Neural cell (in vitro differentiated cells): ENCODE measurements at places on chromosomes 5 and 9. TPM values are rescaled to one million over a fixed set of nuclear protein-coding genes. Genes with fewer than 3 reads are reported as not detected.

The SARDH gene
- polyA plus RNA-seq = 0.56 TPM in 1 of 2 replicates, not detected in the other

The GFPT2 gene
- 7.4 and 9.2 TPM in 2 replicates for polyA plus RNA-seq

The LCN1 gene
- polyA plus RNA-seq = not detected in 2 replicates

The COL27A1 gene
- 0.04 and 0.25 TPM in 2 replicates for polyA plus RNA-seq

The GABRA6 gene
- polyA plus RNA-seq = 2.2 and 3.9 TPM in 2 replicates

The FOXD4L5 gene
- 0.06 and 0.12 TPM in 2 replicates for polyA plus RNA-seq

The KIF20A gene
- 1.9 and 2.1 TPM in 2 replicates for polyA plus RNA-seq

The F2RL1 gene
- 0.12 and 0.78 TPM in 2 replicates for polyA plus RNA-seq

The FOXD4L3 gene
- not detected in 2 replicates for polyA plus RNA-seq

The LHX2 gene
- 2.6 and 3.6 TPM in 2 replicates for polyA plus RNA-seq

The TRPM3 gene
- polyA plus RNA-seq = 1.3 and 2.0 TPM in 2 replicates

The FCN2 gene
- not detected in 2 replicates for polyA plus RNA-seq

The IGIP gene
- 2.9 and 4.4 TPM in 2 replicates for polyA plus RNA-seq

The TMEM252 gene
- polyA plus RNA-seq = not detected in 2 replicates

The GPR151 gene
- polyA plus RNA-seq = 0.90 and 1.0 TPM in 2 replicates

The AGPAT2 gene
- polyA plus RNA-seq = 1.3 TPM in 1 of 2 replicates, not detected in the other

The CNTNAP3B gene
- polyA plus RNA-seq = 9.7 and 12.6 TPM in 2 replicates

The PDZD2 gene
- polyA plus RNA-seq = 3.1 and 4.0 TPM in 2 replicates

The GPR150 gene
- 0.22 TPM in 1 of 2 replicates, not detected in the other for polyA plus RNA-seq

The PCSK1 gene
- polyA plus RNA-seq = 21.7 and 27.2 TPM in 2 replicates
